H1 (cell line): ENCODE measurements at places on chromosomes 3 and 15. TPM values are rescaled to one million over a fixed set of nuclear protein-coding genes. Genes with fewer than 3 reads are reported as not detected.

DNA sequence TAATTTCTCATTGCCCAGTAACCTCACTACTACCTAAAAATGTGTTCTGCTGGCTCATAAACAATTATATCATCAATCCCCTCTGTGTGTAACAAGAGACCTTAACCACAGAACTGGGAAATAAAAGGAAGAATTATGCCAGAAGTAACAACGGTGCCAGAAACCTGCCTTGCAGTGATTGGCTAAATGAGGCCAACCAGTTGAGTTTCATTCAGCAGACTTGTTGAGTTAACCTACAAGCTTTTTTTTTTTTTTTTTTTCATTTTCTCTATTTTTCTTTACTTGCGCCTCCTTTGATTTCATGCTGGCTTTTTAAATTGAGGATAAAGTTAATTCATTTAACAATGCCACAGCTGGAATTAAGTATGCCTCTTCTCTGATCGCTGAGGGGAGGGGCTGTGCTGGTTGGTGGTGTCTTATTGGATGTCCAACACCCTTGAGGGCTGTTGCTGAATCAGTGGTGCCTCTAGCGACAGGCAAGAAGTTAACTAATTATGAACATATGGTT is 30.0 kb upstream of the GMNC start:
- no peak overlapping the region for H3K4me3 ChIP-seq
- H3K36me3 ChIP-seq: no peaks in the 10 kb centered on the region
- H3K27ac ChIP-seq: no peak overlapping the region

DNA sequence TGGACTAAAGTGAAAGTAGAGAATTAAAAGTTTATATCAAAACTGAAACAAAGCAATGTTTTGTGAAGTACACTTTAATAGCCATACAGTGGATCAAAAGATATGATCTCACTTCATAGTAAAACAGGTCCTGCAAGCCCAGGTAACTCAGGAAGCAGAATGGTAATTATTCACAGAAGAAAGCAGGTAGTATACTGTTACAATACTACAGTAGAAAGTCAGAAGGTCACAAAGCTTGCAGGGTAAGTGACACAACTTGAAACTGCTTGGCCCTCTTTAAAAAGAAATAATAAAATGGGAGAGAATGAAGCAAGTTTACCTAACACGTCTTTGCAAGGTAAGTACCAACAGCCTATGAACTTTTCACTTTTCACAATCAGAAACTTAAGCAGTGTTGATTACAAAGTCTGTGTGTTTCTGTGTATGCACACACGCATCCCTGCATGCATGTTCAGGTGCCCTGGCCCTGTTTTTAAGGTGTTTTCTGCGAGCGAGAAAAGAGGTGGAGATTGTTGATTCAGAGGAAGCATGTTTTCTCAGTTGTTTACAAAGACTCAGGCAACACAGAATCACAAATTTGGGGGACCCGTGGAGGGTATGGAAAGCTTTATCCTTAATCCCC is at the start of gene NAALADL2:
Gene NAALADL2 (plus strand): TSS at position 221 of the 622 bp plus-strand sequence.
- peaks cover 3% of the 10 kb centered on the region for H3K4me1 ChIP-seq
- no peaks in the 10 kb centered on the region; the same call in 1 of the 2 replicates for H3K27me3 ChIP-seq
- no peaks in the 10 kb centered on the region for H3K36me3 ChIP-seq
- no peak for DNase-seq

GRCh38 chr3:176623468-176624150 is 573.7 kb downstream of the TBL1XR1 start:
- no peaks in the 10 kb centered on the region for H3K4me1 ChIP-seq
- no peaks in the 10 kb centered on the region for H3K27me3 ChIP-seq
- no peaks in the 10 kb centered on the region for H3K36me3 ChIP-seq
- DNase-seq: no peak
- no peak overlapping the region for H3K27ac ChIP-seq

GRCh38 chr3:139443186-139443585 is 33.1 kb downstream of the RBP2 start:
- H3K36me3 ChIP-seq: no peaks in the 10 kb centered on the region
- no peak overlapping the region for H3K27ac ChIP-seq
- H3K27me3 ChIP-seq: no peaks in the 10 kb centered on the region
- no peak for DNase-seq

DNA sequence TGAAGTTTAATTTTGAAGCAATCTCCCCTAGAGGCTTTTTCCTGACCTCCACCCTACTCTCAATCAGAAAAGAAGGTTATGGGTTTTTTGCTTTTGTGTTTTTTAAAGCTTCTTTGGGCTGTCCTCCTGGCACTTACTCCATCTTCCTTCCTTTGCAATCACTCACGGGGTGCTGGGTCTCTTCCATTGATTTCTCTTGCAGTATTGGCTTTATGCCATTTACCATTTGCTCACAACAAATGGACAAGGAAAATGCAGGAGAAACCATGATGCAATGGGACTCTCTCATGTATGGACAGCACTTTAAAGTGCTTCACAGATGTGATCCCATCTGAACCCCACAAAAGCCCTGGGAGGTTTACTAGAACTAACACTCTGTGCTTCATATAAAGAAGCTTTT is 57.5 kb downstream of the SST start:
- H3K4me1 ChIP-seq: 0 out of 2 replicates have a peak, but pooled peaks cover 2% of the 10 kb centered on the region
- no peak for DNase-seq
- no peak overlapping the region for H3K4me3 ChIP-seq
- no peaks in the 10 kb centered on the region; the same call in 1 of the 2 replicates for H3K36me3 ChIP-seq
- H3K27me3 ChIP-seq: peaks cover 12% of the 10 kb centered on the region; the same call in 1 of the 2 replicates
- H3K27ac ChIP-seq: no peak overlapping the region

DNA sequence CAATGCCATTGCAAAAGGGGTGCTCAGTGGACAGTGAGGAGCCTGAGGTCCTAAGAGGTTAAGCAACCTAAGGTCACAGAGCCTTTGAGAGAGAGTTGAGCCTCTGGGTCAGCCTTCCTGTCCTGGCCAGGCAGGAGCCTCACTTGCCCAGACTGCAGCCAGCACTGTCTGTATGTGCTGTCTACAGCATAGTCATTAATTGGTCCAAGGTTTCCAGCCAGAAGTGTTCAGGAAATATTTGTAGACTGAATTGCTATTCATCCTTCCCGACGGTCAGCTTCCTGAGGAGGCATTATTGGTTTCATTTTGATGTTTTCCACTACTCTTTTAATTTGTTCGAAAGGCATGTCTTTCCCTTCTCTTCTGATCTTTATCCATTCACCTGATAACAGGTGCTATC is 8.1 kb downstream of the SEC13 start:
- H3K4me1 ChIP-seq: no peaks in the 10 kb centered on the region
- H3K4me3 ChIP-seq: no peak overlapping the region
- no peak overlapping the region for H3K27ac ChIP-seq
- no peaks in the 10 kb centered on the region for H3K27me3 ChIP-seq

DNA sequence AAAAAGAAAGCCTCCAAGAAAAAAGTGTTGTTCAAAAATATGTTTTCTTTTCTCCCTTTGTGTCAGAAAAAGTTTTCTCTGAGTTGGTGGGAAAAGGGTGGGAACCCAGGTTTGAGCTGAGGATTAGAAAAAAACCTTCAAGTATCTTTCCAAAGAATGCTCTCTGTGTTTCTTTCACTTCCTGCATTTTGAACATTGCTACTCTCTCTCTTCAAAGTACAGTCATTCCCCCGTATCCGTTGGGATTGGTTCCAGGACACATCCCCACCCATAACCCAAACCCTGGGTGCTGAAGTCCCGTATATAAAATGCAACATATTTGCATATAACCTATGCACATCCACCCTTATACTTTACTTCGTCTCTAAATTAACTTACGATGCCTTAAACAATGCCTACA is 139.6 kb downstream of the TMCO5A start:
- DNase-seq: no peak
- H3K36me3 ChIP-seq: no peaks in the 10 kb centered on the region
- no peak overlapping the region for H3K27ac ChIP-seq

DNA sequence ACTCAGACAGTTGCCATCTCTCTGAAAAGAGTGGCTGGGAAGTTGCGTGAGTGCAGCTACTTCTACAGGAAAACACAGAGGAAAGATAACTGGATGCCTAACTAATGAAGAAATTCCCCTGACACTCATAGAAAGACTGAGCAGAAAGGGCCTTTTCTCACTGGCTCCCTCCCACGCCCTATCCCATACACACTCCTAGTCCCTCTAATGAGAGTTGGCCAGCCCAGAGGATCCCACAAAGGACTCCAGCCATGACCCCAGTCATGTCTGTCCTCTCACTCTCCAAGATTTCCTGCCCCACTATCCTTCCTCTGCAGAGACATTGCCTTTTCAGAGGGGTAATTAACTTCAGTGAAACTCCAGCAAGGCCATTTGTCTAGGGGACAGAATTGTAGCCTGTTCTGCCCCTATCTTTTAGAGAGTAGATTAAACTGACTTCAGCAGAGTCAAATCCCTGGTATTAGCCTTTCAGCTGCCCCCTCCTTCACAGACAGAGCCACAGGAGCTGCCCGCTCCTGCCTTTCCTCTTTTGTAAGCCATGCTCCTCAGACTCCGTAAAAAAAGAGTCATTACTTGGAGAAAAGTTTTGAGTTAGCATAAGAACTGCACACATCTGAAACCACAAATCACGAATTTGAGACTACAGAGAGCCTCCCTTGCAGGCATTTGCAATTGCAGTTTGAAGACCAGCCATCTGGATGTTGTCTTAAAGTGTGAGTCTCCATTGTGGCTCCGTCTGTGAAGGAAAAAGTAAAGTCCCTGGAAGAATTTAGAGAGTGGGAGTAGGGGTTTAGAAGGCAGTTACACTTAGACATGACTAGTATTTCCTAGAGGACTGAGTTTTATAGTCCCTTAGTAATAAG is 129.1 kb upstream of the SEMA6D start:
- no peak overlapping the region for H3K4me3 ChIP-seq
- no peaks in the 10 kb centered on the region for H3K27me3 ChIP-seq
- no peaks in the 10 kb centered on the region for H3K36me3 ChIP-seq
- no peaks in the 10 kb centered on the region for H3K4me1 ChIP-seq
- no peak overlapping the region for H3K27ac ChIP-seq

DNA sequence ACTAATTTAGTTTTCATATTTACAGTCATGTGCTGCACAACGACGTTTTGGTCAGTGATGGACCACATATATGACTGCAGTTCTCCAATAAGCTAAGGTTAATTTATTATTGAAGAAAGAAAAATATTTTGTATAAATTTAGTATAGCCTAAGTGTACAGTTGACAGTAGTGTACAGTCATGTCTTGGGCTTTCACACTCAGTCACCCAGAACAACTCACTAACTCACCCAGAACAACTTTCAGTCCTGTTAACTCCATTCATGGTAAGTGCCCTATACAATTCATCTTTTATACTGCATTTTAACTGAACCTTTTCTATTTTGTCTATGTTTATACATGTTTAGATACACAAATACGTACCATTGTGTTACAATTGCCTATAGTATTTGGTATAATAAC is 3.8 kb upstream of the GABRR3 start:
- H3K27ac ChIP-seq: no peak overlapping the region
- H3K27me3 ChIP-seq: no peaks in the 10 kb centered on the region
- H3K4me3 ChIP-seq: peak overlapping the region; percentile 70; the same call in 1 of the 2 replicates
- H3K36me3 ChIP-seq: no peaks in the 10 kb centered on the region
- DNase-seq: no peak
- no peaks in the 10 kb centered on the region for H3K4me1 ChIP-seq

GRCh38 chr15:27949089-27949488 is 150.0 kb downstream of the OCA2 start:
- H3K27me3 ChIP-seq: no peaks in the 10 kb centered on the region
- no peak overlapping the region for H3K4me3 ChIP-seq
- no peaks in the 10 kb centered on the region for H3K4me1 ChIP-seq
- no peaks in the 10 kb centered on the region for H3K36me3 ChIP-seq

DNA sequence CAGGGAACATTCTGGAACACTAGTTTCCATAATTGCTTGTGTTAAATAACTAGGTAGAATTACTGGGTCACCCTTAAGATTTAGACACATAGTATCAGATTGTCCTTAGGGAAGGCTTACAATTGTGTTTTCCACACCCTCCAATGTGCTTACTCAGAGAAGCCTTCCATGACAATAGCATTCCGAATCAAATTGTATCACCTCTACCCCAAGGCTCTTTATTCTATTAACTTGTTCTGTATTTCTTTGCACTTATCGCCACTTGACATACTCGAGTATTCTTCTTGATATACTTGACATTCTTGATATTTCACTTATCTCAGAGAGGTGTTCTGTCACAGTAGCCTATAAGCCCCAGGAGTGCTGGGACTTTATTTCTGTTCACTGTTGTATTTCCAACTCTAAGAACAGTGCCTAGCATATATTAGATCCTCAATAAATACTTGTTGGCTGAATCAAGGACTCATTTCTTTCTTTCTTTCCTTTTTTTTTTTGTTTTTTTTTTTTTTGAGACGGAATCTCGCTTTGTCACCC is 238.9 kb upstream of the PDZRN3 start:
- H3K27ac ChIP-seq: no peak overlapping the region
- H3K36me3 ChIP-seq: no peaks in the 10 kb centered on the region
- no peak for DNase-seq

- no peak for DNase-seq
- H3K4me1 ChIP-seq: no peaks in the 10 kb centered on the region
- no peaks in the 10 kb centered on the region for H3K36me3 ChIP-seq
These were observed 301.7 kb downstream of the TIGIT start for GRCh38 chr3:114595522-114596028.

GRCh38 chr3:29898171-29898965 is 617.5 kb downstream of the RBMS3 start:
- H3K4me3 ChIP-seq: no peak overlapping the region
- no peaks in the 10 kb centered on the region for H3K36me3 ChIP-seq
- DNase-seq: no peak
- no peaks in the 10 kb centered on the region for H3K27me3 ChIP-seq
- no peaks in the 10 kb centered on the region for H3K4me1 ChIP-seq

DNA sequence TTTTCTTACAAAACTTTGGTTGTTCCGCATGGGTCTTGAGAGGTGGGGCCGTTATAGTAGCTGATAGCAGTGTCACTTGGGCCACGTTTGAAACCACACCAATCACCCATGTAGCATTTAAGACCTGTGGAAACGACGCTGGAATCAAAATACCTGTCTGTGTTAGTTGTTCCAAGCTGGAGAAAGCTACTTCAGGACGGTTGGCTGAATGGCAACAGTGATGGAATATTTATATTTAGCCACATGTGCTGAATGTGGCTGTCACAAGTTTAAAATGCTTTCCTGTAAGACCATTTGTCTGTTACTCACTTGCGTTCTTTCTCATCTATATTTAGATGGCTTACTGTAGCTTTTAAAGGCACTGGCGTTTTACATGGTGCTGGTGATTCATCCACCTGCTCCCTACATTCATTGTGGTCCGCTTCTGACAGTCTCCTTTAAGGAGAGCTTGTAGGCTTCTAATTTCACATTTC is 1.4 kb downstream of the DNAJA4 start:
- 0 out of 2 replicates have a peak, but pooled peaks cover 3% of the 10 kb centered on the region for H3K4me1 ChIP-seq
- H3K4me3 ChIP-seq: no peak overlapping the region
- DNase-seq: no peak
- H3K27ac ChIP-seq: no peak overlapping the region
- no peaks in the 10 kb centered on the region for H3K27me3 ChIP-seq
- H3K36me3 ChIP-seq: no peaks in the 10 kb centered on the region

- peak overlapping the region; percentile 52 for H3K4me3 ChIP-seq
- no peaks in the 10 kb centered on the region for H3K36me3 ChIP-seq
- H3K27me3 ChIP-seq: peaks cover 59% of the 10 kb centered on the region
- H3K27ac ChIP-seq: no peak overlapping the region
- no peak for DNase-seq
These were observed 586 bp downstream of the LRRK1 start for GRCh38 chr15:100919481-100920405.

Gene KCNMB3
- total RNA-seq: 1.9 and 2.0 TPM in 2 replicates

Gene ATRIP
- 16.7 and 20.2 TPM in 2 replicates for total RNA-seq

Gene SLC24A1
- total RNA-seq: 5.5 and 6.6 TPM in 2 replicates

Gene AADAC
- total RNA-seq: not detected in 2 replicates

Gene MRPL47
- total RNA-seq: 76.6 and 81.4 TPM in 2 replicates
